NCI-H774 (cell line): ENCODE measurements at places on chromosomes 6 and 20.
A peak's percentile ranks its signal among the peaks of the same experiment; 100 is the strongest.

DNA sequence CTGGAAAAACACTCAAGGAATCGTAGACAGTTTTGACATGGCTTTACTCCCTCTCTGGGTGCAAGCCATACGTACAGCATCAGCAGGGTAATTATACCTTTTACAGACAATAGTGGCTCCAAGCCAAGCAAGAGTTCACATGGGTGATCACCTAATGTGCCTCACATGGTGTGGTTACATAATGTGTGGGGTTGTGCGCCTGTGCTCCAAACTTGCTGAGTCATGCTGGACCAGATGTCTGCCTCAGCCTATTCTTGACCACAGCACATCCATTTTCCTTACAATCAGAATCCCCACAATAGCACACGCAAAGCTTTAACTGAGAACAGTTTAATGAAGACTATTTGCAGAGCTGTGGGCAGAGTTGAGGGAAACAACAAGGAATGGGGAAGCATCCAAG lies 74.5 kb downstream of the ALDH8A1 start:
- DNase-seq = no peak

DNA sequence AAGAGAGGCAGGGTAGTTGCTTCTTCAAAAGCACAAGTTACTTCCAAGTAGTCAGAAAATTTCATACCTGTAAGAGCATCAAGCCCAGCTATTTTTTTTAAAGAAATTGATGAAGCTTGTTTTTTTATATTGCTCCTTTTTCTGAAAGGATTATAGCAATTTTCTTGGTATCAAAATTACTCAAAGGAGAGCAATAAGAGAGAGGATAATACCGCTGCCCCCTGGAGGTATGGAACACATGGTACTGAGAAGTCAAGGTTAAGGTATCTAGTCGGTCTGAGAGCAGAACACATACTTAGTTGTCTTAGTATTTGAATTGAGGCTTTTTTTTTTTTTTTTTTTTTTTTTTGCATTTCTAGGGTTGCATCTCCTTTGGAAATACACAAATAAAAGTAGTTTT lies 59.4 kb downstream of the ADGRF5 start:
- DNase-seq = no peak

GRCh38 chr6:150732765-150733539 lies 132.6 kb upstream of the MTHFD1L start:
- no peak for DNase-seq

GRCh38 chr6:30884521-30885480 lies 482 bp downstream of the DDR1 start:
- DNase-seq = no peak

GRCh38 chr6:155880900-155881299 lies 425.3 kb upstream of the NOX3 start:
- no peak for DNase-seq

- no peak for DNase-seq
Observed at GRCh38 chr6:93420163-93420795, 920 bp upstream of the EPHA7 start.

- DNase-seq = no peak
Observed at GRCh38 chr6:54404791-54405190, 96.5 kb downstream of the TINAG start.

DNA sequence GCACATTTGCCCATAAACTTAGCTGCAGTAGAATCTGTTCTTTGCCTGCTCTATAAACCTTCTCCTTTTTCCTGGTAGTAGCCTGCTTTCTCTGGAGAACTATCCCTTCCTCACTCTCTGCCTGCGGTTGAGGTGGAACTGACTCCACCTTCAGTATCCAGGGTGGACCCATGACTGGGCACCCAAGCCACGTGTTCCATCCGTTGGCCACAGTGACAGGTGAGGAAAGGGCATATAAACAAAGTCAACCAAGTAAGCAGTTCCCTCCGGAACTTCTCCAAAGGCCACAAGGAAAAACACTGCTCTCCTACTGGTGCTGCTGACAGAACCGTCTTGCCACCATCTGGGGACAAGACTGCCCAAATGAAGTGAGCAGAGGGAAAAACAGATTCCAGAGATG lies 218.8 kb downstream of the TFAP2A start:
- DNase-seq = no peak

GRCh38 chr6:167512696-167513375 lies 187.9 kb downstream of the TTLL2 start:
- no peak for DNase-seq

DNA sequence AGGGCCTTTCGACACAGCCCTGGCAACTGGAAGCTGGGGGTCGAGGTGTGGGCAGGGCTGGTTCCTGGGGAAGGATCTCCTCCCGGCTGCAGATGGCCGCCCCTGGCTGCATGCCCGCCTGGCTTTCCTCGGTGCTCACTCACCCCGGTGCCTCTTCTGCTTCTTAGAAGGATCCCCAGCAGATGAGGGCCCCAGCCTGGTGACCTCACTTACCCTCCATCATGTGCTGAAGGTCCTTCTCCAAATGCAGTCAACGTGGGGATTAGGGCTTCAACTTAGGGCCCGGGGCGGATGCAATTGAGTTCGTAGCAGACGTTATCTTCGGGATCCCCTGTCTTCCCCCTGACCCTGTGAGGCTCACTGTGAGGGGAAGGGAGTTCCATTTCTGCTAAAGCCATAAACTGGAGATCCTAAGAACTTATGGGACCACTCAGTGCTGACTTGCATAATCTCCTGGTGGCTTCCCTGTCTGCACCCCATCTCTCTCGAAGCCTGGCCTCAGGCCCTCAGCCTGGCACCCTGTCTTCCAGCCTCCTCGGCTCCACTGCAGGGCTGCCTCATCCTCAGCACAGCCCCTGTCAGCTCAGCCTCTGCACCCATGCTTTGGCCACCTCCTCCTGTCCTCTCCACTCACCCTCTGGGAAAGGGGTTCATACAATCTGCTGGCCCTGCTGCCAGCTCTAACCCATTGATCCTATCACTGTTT lies 92.6 kb downstream of the THBS2 start:
- DNase-seq = no peak

DNA sequence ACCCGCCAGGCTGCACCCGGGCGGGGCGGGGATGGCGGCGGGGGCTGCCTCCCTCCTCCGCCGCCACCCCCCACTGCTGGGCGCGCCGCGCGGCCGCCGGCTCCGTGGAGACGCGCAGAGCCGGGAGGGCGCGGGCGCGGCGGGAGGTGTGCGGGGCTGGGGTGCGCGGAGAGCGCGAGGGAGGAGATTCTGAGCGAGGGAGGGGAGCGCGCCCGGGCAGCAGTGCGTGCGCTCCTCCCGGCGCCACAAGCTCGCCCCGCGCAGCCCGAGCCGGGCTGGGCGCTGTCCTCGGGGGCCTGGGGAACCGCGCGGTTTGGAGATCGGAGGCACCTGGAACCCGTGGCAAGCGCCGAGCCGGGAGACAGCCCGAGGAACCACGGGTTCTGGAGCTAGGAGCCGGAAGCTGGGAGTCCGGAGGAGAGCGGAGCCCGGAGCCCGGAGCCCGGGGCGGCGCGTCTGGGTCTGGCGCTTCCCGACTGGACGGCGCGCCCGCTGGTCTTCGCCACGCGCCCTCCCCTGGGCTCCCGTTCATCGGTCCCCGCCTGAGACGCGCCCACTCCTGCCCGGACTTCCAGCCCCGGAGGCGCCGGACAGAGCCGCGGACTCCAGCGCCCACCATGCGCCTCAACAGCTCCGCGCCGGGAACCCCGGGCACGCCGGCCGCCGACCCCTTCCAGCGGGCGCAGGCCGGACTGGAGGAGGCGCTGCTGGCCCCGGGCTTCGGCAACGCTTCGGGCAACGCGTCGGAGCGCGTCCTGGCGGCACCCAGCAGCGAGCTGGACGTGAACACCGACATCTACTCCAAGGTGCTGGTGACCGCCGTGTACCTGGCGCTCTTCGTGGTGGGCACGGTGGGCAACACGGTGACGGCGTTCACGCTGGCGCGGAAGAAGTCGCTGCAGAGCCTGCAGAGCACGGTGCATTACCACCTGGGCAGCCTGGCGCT lies at the start of gene NTSR1:
Gene NTSR1 (plus strand): TSS at position 246 of the 946 bp plus-strand sequence. CDS start 372 bp downstream, at position 618.
- DNase-seq = no peak

DNA sequence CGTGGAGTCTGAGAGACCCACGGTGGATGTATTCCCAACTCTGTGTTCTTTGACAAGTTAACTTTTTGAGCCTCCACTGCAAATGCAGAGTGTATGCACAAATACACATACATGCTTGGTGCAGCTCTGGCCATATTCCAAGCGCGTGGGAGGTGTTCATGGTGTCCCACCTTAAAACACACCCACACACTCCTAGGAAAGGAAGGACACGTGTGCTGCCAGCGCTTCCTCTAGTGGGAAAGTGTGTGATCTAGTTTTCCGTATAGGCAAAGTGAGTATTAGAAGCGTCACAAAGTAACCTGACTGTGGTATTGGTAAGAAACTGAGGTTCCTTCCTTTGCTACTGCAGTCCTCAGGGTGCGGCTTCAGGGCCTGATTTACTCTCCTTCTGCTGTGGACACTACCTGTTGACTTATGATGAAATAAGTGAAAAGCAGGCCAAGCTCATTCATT lies 36.0 kb upstream of the MPC1 start:
- DNase-seq = no peak

GRCh38 chr6:119024111-119024510 lies 54.4 kb downstream of the FAM184A start:
- no peak for DNase-seq

DNA sequence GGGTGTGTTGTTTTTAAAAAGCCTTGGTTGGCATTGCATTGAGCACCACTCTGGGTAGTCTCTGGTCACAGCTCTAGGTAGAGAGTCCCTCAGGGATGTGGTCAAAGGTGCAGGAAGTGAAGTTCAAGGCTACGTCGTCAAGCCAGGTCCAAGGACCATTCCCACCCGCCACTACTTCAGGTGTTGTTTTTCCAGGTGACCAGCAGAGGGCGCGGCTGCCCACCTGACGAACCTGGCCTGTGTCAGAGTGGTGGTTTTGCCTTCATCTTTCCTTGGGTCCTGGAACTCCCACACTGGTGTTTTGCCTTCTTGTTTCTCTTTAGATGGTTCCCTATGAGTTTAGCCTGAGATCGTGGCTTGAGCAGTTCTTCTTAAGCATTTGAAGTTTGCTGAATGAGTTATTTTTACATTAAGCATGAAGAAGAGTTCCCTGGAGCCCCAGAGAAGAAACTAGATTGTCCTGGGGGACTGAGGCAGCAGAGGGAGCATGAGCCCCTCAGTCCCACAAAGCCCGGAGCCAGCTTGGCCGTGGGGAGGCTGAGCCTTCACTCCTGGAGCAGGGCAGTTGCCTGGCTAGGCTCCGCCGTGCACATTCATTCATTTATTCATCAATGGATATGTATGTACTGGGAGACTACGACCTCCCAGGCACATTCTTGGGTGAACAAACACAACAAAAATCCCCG lies 5.6 kb upstream of the PHACTR3 start:
- peak; percentile 5 for DNase-seq

DNA sequence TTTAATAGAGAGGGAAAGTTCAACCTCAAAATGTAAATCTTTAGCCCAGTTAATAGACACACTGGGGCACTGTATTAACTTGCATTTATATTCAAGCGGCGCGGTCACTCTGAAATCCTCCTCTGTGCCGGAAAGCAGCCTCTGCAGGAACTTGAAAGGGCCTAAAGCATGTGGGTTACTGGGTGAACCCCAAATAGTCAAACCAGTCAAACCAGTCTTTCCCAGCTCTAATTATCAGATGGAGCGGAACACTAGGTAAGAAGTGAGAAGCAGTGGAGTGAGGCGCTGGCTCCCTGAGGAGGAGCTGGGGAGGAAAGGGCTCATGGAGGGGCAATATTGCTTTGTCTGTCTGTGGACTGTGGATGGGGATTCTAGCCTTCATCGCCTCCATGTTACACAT lies 531.3 kb downstream of the QKI start:
- no peak for DNase-seq

GRCh38 chr6:159094444-159095252 lies 49.9 kb upstream of the TAGAP start:
- no peak for DNase-seq
